GOT3 (cell line): ENCODE measurements at places on chromosomes 2 and 18.

GRCh38 chr2:220078439-220078838 is 451.0 kb downstream of the SLC4A3 start:
- no peak for DNase-seq

DNA sequence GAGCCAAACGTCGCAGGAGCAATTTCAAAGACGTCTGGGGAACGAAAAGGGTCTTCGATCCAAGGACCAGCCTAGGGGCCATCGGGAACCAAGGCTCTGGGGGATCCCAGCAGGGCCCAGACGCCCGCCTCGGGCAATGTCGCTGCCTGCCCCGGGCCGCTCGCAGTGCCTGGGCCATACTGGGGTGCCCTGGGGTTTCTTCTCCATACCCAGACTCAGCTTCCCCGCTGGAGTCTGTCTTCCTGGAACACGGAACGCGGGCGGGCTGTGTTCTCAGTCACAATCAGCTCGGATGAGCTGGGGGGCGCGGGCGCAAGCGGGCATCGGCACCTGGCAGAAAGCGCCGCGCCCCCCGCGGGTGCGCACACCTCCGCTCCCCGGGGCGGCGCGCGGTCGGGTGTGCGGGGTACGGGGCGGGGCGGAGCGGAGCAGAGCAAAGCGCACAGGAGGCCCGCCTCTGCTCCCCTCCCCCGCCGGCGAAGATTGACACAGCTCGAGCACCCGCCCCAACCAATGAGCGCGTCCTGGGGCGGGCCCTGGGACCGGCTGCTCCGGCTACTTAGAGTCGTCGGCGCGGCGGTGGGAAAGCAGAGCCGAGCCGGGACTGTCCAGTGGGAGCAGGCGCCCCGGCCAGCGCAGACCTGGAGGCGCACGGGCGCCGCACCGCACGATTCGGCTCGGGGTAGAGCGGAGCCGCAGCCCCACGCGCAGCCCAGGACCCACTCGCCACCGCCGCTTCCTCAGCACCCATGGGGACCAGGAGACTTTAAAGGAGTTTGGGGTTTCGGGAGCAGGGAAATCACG is at the start of gene LRATD1:
LRATD1 (plus strand) TSS at position 585 of the 804 bp plus-strand sequence. CDS start 1,263 bp downstream, outside the sequence.
- no peak for DNase-seq

GRCh38 chr18:59918997-59919396 is 19.2 kb downstream of the PMAIP1 start:
- DNase-seq, result no peak

GRCh38 chr2:233479616-233480489 is 86.7 kb downstream of the USP40 start:
- no peak for DNase-seq

GRCh38 chr2:134845719-134846118 is 7.3 kb downstream of the ACMSD start:
- DNase-seq, result no peak

- DNase-seq, result no peak
Measured at GRCh38 chr18:57909620-57910019, 106.5 kb upstream of the ATP8B1 start.

DNA sequence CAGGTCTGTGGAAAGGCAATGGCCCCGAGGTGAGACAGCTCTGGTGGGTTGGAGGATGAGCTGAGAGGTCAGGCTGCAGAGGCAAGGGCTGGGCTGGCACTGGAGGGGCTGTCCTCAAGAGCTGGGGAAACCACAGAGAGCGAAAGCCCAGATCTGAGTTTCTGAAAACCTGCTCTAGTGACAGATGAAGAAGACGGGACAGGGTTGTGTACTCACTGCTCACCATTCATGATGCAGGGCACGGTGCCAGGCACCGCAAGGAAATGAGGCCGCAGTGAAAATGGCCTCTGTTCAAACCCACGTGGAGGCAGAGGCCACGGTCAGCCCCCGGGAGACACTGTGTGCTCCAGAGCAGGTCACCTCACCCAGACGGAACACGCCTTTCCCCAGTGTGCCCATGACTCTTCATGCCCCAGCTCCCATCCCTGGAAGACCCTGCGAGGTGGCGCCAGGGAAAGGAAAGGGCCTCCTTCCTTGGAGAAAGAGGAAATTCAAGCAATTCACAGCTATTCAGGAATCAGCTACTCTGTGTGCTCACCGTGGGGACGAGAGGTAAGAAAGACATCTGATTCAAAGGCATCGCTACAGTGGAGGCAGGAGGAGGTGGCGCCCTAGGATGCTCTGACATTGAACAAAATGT is 24.3 kb upstream of the ID2 start:
- DNase-seq, result no peak

- DNase-seq, result no peak
Measured at GRCh38 chr2:61354543-61355197, 116.2 kb downstream of the USP34 start.

GRCh38 chr2:154814856-154815255 is 116.4 kb downstream of the KCNJ3 start:
- DNase-seq, result no peak

GRCh38 chr2:105553538-105554196 is 154.8 kb upstream of the FHL2 start:
- DNase-seq, result no peak

DNA sequence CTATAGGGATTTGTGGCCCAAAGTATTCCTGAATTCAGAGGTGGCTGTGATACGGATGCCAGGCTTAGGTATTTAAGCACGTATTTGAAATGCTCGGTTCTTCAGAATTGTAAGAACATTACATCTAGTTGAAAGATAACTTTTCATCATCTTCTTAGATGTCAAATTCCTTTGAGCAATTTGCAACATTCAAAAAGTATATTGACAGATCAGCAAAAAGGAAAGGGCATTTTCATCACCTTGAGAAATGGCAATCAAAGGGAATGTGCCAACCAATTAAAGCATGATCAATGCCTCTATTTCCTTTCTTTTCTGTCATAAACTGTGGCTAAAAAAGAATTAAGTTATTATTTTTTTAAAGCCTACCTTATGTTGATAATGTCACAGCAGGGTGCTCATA is 66.3 kb upstream of the LRRTM4 start:
- DNase-seq, result no peak

DNA sequence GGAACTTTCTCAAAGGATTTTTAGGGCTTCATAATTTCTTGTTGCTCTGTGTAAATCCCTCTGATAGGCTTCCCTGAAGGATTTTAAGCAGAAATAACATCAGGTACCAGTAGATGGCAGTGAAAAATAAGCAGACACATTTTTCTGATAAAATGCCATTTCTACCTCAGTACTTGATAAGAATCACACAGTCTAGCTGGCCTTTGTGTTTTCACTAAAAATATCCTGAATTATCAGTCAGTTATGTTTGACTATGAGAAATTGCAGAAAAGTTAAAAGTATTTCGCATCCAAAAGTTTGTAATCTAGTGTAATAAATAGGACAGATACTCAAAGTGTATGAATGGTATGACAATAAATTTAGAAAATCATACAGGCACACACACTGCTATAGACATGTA is 68.7 kb downstream of the DNAJC10 start:
- DNase-seq, result no peak

- DNase-seq, result no peak
Measured at GRCh38 chr2:96336104-96336775, 674 bp downstream of the NCAPH start.

- DNase-seq, result no peak
Measured at GRCh38 chr2:168326572-168326971, 79.2 kb upstream of the STK39 start.

DNA sequence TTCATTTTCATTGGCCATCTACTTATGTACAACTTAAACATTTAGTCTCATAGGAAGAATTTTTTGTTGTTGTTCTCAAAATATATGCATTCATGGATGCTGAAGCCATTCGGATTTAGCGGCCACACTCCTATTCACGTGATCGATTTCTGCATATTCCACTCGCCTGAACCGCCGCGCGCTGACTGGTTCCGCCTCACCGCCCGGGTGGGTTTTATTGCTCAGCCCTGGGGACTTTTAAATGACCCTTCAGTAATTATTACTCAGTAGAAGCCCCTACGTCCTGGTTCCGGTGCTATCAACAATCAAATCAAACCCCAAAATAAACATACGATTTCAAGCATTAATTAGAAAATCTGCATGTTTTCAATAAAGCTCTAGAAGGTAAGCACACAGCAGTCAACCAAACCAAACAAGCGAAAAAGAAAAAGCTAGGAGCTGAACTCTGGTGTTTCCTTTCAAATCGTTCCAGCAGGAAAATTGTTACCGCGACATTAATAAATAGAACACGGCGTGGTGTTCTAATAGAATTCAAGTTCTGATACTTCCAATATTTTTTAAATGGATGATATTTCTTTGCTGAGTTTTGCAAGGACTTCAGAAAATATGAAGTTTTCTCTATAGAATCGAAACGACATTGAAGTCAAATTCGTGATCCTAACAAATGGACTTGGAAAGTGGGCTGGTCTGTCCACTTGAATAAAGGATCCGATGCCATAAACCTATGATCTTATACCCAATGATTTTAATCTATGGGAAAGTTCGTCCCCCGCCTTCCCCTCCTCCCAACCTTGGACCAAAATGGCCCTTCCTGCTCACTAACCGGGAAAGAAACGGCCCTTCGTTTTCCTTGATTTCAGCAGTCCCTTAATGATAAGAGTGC is 9.3 kb downstream of the PAX3 start:
- DNase-seq, result no peak

- no peak for DNase-seq
Measured at GRCh38 chr2:181305301-181306123, 151.7 kb upstream of the ITGA4 start.

DNA sequence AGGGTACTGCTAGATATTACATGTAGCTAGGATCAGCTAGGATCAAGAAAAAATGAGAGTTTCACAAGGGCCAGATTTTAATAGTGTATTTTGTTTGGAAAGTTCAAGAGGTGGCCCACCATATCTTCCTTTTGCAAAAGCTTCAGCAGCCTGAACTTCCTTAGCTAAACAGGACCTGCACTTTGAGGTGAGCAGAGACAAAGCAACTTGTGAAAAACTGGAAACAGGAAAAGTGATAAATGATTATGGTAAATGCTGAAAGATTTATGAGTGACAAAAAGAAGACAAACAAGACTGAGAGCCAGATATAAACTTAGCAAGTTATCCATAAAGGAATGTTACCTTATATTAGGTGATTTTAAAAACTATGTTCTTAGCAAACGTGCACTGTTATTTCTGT is 123.6 kb downstream of the ZNF521 start:
- DNase-seq, result no peak

DNA sequence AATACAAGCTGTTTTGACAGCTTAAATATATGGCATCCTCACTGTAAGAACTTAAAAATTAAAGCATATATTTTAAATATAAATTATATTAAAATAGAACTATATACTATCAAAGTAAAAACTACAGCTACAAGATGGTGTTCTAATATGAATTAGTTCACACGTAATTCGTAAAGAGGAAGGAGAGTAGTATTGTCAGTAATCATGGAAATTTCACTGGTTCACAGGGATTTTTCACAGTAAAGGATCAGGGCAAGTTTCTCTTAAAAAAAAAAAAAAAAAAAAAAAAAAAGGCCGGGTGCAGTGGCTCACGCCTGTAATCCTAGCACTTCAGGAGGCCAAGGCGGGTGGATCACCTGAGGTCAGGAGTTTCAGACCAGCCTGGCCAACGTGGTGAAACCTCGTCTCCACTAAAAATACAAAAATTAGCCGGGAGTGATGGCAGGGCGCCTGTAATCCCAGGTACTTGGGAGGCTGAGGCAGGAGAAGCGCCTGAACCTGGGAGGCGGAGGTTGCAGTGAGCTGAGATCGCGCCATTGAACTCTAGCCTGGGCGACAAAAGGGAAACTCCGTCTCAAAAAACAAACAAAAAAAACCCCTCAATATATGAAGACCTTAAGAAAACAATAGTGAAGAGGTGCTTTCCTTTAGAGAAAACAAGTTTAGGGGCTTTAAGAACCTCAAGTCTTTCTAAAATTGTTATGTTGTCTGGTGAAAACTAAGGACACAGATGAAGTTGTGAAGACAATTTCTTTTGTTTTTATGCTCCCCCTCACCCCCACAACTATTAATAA is 32.5 kb downstream of the PNO1 start:
- no peak for DNase-seq

GRCh38 chr18:69401226-69401971 is 711 bp downstream of the DOK6 start:
- DNase-seq, result no peak

DNA sequence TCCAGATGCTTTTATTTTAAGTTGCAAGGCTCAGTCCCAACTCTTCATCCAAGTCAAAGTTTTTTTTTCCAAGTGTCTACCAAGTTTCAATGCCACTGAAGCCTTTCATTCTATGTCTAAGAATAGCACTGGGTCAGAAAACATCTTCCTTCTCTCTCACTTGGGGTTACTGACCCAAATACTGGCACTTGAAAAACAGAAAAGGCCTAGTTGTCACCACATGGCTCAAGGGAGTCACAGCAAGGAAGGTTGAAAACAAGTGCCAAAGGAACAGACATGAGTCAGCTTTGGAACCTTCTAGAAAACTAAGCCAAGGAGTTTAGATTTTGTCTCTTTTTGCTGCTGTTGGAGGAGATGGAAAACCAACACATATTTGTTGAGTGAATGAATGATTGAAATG is 146.5 kb downstream of the COPS8 start:
- no peak for DNase-seq

GRCh38 chr18:79650959-79651358 is 28.6 kb upstream of the CTDP1 start:
- DNase-seq, result no peak

DNA sequence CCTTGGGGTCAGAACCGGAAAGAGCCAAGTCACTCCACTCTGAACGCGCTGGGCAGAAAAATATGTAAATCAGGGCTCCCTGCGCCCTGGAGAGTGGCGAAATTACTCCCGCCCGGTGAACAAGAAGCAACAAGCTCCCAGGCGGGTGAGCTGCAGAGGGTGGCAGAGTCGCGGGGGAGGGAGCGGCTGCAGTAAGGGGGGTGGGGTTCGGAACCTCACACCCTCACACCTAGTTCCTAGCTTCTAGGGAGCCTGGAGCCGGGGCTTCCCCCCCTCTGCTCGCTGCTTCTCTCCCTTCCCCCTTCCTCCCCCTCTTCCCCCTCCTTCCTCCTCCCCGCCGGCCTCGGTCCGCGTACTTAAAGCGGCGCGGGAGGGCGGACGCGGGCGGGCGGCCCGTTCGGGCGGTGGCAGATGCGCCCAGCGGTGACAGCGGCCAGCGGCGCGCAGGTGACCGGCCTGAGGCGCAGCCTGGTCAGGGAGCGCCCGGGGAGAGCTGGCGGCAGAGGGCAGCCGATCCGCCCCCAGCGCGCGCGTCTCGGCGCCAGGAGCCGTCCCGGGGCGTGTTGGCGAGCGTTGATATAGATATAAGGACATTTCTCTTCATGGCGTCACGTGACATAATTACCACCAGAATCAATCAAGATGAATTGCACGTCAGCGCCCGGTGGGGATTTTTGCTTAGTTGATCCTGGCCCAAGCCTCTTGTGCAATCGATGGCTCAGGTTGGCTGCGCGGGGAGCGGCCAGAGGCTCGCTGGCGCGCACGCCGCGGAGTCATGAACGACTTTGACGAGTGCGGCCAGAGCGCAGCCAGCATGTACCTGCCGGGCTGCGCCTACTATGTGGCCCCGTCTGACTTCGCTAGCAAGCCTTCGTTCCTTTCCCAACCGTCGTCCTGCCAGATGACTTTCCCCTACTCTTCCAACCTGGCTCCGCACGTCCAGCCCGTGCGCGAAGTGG is at the start of gene HOXD11:
HOXD11 (plus strand) TSS at position 700 of the 959 bp plus-strand sequence; CDS start at position 776, 76 bp downstream.
- DNase-seq, result no peak
